NCI-H1436 treated with DMSO at 0.1 percent for 48 hours (cell line): ENCODE measurements at places on chromosomes 6 and 20.

GRCh38 chr6:47405273-47405672 is 72.3 kb upstream of the CD2AP start:
- no peak for DNase-seq

GRCh38 chr20:34997131-34997561 is 41.5 kb downstream of the MYH7B start:
- no peak for DNase-seq

- DNase-seq = no peak
Observed at GRCh38 chr6:128007658-128008057, 106.8 kb upstream of the THEMIS start.

- DNase-seq = no peak
Observed at GRCh38 chr20:24850176-24850575, 98.9 kb upstream of the CST7 start.

GRCh38 chr20:57165427-57166004 is 100.9 kb downstream of the BMP7 start:
- no peak for DNase-seq

DNA sequence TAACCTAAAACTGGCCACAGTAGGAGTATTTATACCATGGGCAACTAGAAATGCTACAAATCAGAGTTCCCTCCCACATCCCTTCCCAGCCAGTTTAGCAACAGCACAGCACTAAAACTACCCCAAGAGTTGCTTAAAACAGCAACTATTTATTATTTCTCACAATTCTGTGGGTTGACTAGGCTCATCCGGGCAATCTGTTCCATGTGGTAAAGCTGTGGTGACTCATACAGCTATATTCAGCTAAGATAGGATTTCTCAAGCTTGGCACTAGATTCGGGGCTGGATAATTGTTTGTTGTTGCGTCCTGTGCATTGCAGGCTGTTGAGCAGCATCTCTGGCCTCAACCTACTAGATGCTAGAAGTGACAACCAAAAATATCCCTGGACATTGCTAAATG is 8.6 kb upstream of the HECA start:
- no peak for DNase-seq

- no peak for DNase-seq
Observed at GRCh38 chr6:82095091-82095490, 152.5 kb downstream of the IBTK start.

GRCh38 chr6:323730-324088 is 31.4 kb downstream of the DUSP22 start:
- no peak for DNase-seq

GRCh38 chr6:108365478-108365877 is 70.6 kb downstream of the AFG1L start:
- DNase-seq = no peak

DNA sequence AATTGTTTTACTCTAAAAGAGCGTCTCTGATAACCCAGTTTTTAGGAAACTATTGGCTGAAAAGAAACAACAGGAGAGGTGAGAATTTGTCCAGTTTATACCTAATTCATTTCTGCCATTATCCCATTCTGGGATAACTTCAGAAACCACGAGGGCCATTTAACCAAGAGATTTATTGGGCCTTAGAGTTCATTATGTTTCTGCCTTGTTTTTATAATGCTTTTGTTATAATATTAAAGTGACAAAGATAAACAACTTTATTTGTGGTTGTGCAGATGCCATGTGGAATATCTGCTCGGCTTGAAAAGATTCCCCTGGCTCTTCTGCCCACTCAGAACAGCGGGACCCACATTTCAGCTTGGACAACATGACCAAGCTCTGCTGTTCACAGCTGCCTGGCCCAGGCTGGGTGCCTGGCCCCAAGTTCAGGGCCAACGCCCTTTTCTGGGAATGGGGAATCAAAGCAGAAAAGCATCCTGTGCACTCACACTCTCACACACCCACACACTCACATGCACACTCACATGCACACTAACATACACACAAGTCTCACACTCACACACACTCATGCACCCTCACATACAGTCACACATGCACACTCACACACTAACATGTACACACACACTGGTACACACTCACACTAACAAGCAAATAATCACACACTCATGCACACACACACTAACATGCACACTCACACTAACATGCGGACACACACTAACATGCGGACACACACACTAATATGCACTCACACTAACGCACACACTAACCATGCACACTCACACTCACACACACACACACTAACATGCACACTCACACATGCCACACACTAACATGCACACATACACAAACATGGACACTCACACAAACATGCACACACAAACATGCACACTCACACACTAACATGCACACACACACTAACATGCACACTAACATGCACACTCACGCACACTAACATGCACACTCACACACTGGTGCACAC is 86.7 kb upstream of the NEDD9 start:
- no peak for DNase-seq

DNA sequence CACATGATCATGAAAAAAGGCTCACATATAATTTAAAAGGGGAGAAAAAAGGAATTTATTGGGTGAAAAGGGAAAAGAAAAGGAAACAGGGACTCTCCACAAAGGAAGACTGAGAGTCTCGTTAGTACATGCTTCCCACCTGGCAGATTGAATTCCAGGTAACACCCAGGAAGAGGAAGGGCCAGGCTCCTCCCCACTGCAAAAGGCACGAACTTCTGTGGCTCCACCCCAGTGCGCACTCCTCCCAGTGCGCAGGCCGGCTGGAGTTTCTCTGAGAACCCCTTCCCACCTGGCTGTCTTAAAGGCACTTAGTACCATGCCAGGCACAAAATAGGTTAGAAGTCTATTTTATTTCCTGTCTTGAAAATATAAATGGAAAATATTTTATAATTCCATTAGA is 129.8 kb downstream of the COL12A1 start:
- no peak for DNase-seq

DNA sequence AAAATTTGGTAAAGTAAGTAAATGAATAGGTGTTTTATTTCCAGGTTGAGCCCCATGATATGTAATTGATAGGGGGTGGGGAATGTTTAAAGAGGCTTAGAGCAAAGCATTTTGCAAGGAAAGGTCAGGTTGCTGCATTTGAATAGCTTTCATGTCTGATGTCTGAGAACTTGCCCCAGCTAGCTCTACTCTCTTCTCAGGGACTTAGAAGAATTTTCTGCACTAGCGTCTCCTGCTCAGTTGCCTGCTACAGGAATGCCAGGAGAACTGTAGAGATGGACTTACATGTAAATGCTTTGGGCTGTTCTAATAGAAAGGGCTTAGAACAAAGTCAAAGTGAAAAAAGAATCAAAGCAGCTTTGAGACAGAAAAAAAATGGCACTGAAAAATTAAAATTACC is 35.5 kb downstream of the TRMT6 start:
- no peak for DNase-seq

DNA sequence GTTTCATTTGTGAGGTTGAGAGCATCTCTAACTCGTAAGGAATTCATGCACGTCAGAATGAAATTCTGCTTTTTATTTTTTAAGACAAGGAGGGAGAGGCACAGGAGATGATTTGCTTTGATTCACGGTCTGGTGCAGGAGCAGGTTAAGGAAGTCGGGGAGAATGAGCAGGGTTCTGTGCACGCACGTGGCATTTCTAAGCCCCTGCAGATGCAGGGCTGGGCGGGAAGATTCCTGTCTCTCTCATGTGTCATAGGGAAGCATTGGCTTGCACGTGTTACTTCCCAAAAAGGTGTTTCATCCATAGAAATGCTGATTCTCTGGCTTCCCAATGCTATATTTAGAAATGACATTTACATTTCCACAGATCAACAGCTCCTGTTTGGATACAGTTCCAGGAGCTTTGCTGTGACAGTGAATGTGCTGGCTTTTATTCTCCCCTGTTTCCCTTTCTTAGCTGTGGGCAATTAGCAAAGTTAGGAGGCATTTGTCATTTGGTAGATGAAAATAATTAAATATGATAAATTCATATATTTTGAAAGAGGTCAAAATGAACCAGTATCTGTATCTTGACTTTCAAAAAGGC is 119.7 kb upstream of the ZFP64 start:
- DNase-seq = no peak
